ENCODE measurements at places on chromosomes 16 and 17.

GRCh38 chr17:81132770-81133723 is 32.3 kb upstream of the PVALEF start:
- no peak for DNase-seq

GRCh38 chr17:53948323-53948722 is 125.6 kb downstream of the KIF2B start:
- DNase-seq = no peak

DNA sequence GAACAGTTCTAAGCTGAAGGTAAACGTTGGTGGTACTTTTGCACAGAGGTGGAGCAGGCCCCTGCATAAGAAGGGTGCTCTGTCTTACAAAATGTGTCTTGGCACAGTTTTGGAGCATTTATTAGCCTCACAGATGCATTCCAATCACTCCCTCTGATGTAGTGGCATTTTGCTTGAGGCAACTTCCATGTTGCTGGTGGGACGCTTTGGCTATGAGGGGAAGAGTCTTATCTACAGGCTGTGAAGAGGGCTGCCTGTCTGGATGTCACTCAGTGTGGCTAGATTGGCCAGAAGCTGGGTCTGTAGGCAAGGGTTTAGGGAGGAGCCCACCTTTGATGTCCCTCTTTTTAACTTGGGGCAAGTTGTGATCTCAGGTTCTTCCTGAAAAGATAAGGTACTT is 2.6 kb upstream of the RARA start:
- no peak for DNase-seq

- peak; percentile 54 for DNase-seq
Measured at GRCh38 chr17:75876190-75876937, 2.0 kb downstream of the TRIM47 start.
